Karpas-422 (cell line): ENCODE measurements at places on chromosomes 11 and 22. TPM values are rescaled to one million over a fixed set of nuclear protein-coding genes. Genes with fewer than 3 reads are reported as not detected.

- H3K4me1 ChIP-seq = peaks cover 9% of the 10 kb centered on the region
- H3K27me3 ChIP-seq = no peaks in the 10 kb centered on the region
- no peak for DNase-seq
- H3K4me3 ChIP-seq = no peak overlapping the region
- H3K36me3 ChIP-seq = no peaks in the 10 kb centered on the region
- H3K27ac ChIP-seq = no peak overlapping the region
Measured at GRCh38 chr22:19836512-19836911, 18.2 kb downstream of the GNB1L start.

DNA sequence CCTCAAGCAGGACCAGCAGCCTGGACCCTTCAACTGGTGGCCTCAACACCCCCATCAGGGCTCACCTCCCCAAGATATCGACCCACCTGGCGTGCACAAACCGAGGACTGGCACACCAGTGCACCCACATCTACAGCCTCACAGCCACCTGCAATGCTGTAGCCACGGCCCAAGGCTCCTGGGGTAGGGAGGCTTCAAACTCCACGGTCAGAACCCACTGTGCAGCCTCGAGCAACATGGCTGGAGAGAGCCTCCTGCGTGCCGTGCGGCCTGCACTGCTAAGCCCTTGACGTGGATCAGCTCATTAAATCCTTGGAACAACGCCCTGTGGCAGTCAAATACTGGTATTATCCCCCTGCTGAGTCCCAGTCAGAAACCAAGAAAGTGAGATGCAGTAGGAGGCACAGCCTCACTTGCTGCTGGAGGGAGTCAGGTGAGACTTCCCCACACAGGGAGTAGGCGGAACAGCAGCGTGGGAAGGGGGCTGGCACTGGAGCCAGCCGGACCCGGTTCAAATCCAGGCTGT is 4.6 kb downstream of the CARD10 start:
- no peaks in the 10 kb centered on the region for H3K36me3 ChIP-seq
- H3K27ac ChIP-seq = no peak overlapping the region
- DNase-seq = no peak
- no peaks in the 10 kb centered on the region; the same call in 1 of the 2 replicates for H3K4me1 ChIP-seq

DNA sequence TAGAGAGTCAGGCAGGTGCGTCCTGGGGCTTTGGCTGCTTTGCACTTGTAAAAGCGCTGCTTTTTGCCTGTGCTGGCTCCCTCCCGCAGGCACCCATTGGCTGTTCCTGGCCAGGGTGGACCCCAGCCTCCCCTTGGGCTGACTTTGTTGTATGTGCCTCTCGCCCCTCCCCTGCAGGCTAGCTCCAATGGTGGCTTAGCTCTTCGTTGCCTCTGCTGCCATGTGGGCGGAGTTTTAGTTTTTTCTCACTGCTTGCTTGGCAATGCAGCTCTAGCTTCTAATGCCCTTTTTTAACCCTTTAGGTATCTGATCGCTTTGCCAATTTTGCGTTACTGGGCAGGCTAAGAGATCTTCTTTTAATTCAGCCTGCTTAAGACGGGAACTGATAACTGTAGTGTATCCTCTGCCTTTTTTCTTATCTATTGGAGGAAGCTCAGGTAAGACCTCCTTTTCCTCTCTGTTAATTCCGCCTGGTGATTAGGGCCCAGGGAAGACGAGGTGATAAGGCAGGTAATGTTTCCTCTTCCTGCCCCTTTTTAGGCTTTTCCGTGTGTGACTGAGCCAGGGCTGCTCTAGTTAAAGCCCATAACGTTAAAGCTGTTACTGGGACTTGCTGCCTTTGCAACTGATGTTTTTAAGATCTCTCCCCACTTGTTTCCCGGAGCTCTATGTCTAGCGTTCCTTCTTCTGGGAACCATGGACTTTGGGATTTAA is 11.7 kb upstream of the GLYATL1 start:
- no peaks in the 10 kb centered on the region for H3K27me3 ChIP-seq
- peak; percentile 54 for DNase-seq
- H3K36me3 ChIP-seq = no peaks in the 10 kb centered on the region
- H3K27ac ChIP-seq = no peak overlapping the region
- H3K4me1 ChIP-seq = peaks cover 5% of the 10 kb centered on the region

DNA sequence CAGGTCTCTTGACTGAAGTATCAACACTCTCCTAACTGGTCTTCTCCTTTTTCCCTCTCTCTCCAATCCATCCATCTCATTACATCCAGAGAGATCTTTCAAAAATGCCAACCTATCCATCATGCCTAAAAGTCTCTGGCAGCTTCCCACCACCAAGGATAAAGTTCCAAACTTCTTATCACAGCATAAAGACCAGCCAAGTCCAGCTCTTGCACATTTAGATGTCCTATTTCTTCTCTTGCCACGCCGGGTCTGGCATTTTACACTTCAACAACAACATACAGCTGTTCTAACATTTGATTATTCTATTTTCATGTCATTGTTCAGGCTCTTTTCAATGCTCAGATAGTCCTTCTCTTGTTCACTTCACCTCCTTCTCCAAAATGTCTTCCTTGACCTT is 70.6 kb downstream of the RELT start:
- no peak for DNase-seq
- H3K27me3 ChIP-seq = no peaks in the 10 kb centered on the region
- no peaks in the 10 kb centered on the region for H3K36me3 ChIP-seq
- no peaks in the 10 kb centered on the region for H3K4me1 ChIP-seq

GRCh38 chr22:30089655-30089974 is 9.4 kb downstream of the HORMAD2 start:
- peaks cover 4% of the 10 kb centered on the region; the same call in 1 of the 2 replicates for H3K4me1 ChIP-seq
- DNase-seq = no peak
- no peaks in the 10 kb centered on the region for H3K36me3 ChIP-seq
- no peak overlapping the region for H3K27ac ChIP-seq

GRCh38 chr11:86706338-86707131 is 34.1 kb upstream of the ME3 start:
- H3K36me3 ChIP-seq = no peaks in the 10 kb centered on the region
- no peak for DNase-seq
- no peaks in the 10 kb centered on the region for H3K4me1 ChIP-seq
- no peak overlapping the region for H3K4me3 ChIP-seq

GRCh38 chr11:69210310-69211035 is 54.7 kb downstream of the SMIM38 start:
- H3K36me3 ChIP-seq = no peaks in the 10 kb centered on the region
- H3K27me3 ChIP-seq = no peaks in the 10 kb centered on the region
- no peak for DNase-seq
- no peaks in the 10 kb centered on the region for H3K4me1 ChIP-seq
- H3K27ac ChIP-seq = no peak overlapping the region

DNA sequence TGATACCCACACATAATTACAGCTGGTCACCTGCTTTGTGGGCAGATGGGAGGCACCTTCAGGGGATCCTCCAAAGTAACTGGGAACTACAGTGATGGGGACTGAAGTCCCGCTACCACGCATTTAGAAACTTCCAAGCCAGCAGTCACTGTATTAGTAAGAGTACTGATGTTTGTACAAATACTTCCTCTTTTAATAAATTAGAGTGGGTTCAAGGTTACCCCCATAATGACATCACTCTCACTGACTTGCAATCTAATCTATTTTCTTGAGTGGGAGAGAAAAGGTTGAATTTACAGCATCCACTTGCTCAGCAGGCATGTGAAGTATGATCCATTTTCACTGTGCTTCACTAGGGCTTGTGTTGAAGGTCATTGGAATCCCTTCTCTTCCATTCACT is 72.1 kb upstream of the TIMP3 start:
- no peak for DNase-seq
- H3K27ac ChIP-seq = no peak overlapping the region
- H3K4me1 ChIP-seq = no peaks in the 10 kb centered on the region
- H3K36me3 ChIP-seq = no peaks in the 10 kb centered on the region
- H3K4me3 ChIP-seq = no peak overlapping the region
- no peaks in the 10 kb centered on the region for H3K27me3 ChIP-seq

- no peak overlapping the region for H3K27ac ChIP-seq
- DNase-seq = no peak
Measured at GRCh38 chr11:46914363-46914762, 4.0 kb downstream of the LRP4 start.

The PATE4 gene
- total RNA-seq = not detected in 2 replicates

The CDPF1 gene
- 9.8 and 20.7 TPM in 2 replicates for total RNA-seq
